ENCODE measurements at places on chromosomes 7 and 10. TPM values are rescaled to one million over a fixed set of nuclear protein-coding genes. Genes with fewer than 3 reads are reported as not detected.

Gene TMEM273
- total RNA-seq: 9.6 TPM

Gene CLDN3
- not detected for total RNA-seq

Gene NUTM2A
- total RNA-seq: 2.5 TPM

Gene HOXA11
- total RNA-seq: not detected

Gene VIPR2
- 9.3 TPM for total RNA-seq

Gene LYZL2
- not detected for total RNA-seq

Gene SCIN
- total RNA-seq: 0.26 TPM

Gene ZNF138
- total RNA-seq: 5.4 TPM

Gene PNLIP
- total RNA-seq: 0.39 TPM

Gene AMZ1
- 0.94 TPM for total RNA-seq

Gene CELF2
- 73.7 TPM for total RNA-seq

Gene PODXL
- 81.1 TPM for total RNA-seq

Gene ZNHIT1
- total RNA-seq: 53.7 TPM

Gene COL26A1
- total RNA-seq: not detected

Gene CPN1
- total RNA-seq: not detected

Gene ASZ1
- total RNA-seq: not detected

Gene TAS2R4
- 0.40 TPM for total RNA-seq

Gene PLXDC2
- total RNA-seq: 25.2 TPM

Gene WDR91
- total RNA-seq: 6.8 TPM

Gene PIK3CG
- 1.8 TPM for total RNA-seq

All from right cardiac atrium (tissue), 5 donors.